Amygdala (tissue), 56 donors: ENCODE measurements at places on chromosomes 2 and 18.

DNA sequence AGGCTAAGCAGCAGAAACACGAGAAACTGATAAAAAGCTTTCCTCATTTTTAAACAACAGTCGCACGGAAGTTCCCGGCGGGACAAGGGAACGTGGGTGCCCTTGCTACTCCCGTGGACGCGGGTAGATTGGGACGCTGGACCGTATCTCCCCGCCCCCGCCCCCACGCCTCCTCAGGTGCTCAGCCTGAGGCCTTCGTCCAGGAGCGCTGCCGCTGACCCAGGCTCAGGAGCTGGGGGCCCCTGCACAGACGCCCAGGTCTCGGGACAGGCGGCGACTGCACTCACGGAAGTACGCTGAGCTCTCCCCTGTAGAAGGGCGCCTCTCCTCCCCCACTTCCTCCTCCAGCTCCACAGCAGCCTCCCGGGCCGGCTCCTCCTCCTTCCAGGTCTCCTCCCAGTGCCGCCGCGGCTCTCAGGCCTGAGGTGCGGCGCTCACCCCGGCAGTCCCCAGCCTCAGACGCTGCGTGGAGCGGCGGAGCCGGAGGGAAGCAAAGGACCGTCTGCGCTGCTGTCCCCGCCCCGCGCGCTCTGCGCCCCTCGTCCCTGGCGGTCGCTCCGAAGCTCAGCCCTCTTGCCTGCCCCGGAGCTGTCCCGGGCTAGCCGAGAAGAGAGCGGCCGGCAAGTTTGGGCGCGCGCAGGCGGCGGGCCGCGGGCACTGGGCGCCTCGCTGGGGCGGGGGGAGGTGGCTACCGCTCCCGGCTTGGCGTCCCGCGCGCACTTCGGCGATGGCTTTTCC is at the start of gene ITGAV:
ITGAV (plus strand) TSS at position 445 of the 738 bp plus-strand sequence; CDS start at position 728, 283 bp downstream.
- peak; percentile 22 for DNase-seq

GRCh38 chr2:25566694-25567093 is 106.7 kb downstream of the DTNB start:
- no peak for DNase-seq

DNA sequence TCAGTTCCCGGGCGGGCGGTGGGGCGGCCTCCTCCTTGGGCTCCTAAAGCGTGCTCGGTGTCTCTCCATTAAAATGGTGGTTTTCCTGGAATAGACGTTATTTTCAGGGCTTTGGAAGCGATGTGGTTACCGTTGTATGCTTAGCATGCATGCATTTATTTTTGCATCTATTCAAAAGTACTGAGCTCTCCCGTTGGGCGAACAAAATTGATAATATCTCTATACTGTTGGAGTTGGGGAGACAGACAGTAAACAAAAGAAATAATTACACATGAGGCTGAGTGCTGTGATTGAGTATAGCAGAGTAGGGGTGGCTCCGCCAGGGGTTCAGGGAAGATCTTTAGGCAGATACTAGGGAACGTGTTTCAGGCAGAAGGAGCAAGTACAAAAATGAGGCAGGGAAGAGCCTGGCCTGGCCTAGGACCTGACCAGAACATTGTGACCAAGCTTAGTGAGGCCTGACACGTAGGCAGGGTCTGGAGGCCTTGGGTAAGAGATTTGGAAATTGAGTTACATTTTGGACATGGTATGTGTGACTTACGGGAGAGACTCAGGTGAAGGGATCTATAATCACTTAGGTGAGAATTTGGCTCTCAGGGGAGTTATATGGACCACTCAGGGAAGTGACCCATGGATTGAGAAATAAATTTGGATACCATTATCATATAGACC is 674 bp downstream of the NCAPH start:
- DNase-seq = no peak

- no peak for DNase-seq
Measured at GRCh38 chr18:25831301-25831701, 259.1 kb downstream of the SS18 start.

GRCh38 chr2:156589381-156590079 is 153.4 kb downstream of the GPD2 start:
- no peak for DNase-seq

- no peak for DNase-seq
Measured at GRCh38 chr2:88538362-88538917, 85.9 kb upstream of the FOXI3 start.

- no peak for DNase-seq
Measured at GRCh38 chr2:216485745-216486144, 12.9 kb upstream of the RPL37A start.

DNA sequence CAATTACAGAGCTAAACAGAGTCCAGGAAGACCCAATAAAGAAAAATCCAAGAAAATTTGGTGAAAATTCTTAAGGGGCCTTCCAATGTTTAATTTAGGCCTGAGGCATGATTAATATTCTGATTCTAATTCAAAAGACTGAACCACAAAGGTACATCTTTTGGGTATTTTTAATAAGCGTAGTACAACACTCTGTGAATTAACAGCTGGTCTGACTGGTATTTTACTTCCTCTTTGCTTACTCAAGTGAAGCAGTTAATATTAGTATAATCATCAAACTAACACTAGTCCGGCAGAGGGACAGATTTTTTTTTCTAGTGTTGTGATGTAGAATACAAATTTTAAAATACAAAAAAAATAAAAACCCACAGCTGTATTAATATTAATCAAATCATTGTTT is 652.9 kb downstream of the NR4A2 start:
- DNase-seq = no peak
